Stimulated activated CD8-positive, alpha-beta memory T cell treated with anti-CD3 and anti-CD28 coated beads, Interleukin-4, amount 100 ng/mL, for 48 hours (primary cell): ENCODE measurements at places on chromosomes 2 and 18.

DNA sequence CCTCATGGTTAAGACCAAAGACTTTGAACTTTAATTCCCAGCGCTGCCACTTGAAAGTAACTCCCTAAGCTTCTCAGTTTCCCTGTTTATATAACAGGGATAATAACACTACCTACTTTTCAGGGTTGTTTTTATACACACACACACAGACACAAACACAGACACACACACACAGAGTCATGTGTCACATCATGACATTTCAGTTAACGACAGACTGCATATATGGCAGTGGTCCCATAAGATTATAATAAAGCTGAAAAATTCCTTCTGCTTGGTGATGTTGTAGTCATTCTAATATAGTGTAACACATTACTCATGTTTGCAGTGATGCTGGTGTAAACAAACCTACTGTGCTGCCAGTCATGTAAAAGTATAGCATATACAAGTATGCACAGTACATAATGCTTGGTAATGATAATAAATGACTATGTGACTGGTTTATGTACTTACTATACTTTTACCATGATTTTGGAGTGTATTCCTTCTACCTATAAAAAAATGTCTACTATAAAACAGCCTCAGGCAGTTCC is 89.2 kb upstream of the ITGA4 start:
- no peak for DNase-seq

- DNase-seq, result peak; percentile 38
These were observed 1.3 kb downstream of the BIRC6 start for GRCh38 chr2:32358111-32358482.

DNA sequence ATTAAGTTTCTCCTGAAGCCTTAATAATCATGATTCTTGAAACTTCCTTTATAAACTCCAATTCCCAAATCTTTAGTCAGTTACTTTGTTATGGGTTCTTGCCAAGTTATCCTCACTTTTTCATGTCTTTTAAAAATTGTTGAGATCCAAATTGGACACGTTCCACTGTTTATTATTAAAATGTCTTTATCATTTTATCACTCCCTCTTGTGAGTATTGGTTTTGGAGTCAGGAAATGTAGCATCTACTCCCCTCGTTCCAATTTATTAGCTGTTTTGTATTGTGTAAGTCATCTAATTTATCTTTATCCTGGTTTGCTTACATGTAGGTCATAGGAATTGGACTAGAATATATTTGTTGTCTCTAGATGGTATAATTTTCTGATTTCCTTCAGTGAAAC is 213.1 kb upstream of the SLC39A10 start:
- DNase-seq, result no peak

DNA sequence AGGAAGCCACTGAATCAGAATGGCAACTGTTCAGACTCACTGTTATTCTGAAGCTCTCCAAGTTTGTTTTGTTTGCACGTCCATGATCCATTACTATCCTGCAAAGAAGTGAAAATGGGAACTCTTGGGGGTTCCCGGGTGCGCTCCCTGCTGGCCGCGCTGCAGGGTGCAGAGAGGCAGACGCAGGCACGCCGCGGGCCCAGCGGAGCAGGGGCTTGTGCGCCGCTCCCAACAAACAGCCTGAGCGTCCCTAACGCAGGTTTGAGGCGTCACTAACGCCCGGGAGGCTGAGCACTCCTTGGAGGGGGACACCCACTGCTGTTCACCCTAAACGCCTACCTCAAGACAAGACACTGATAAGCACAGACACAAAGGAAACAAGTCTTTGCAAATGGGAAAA is 14.3 kb upstream of the PIEZO2 start:
- no peak for DNase-seq

DNA sequence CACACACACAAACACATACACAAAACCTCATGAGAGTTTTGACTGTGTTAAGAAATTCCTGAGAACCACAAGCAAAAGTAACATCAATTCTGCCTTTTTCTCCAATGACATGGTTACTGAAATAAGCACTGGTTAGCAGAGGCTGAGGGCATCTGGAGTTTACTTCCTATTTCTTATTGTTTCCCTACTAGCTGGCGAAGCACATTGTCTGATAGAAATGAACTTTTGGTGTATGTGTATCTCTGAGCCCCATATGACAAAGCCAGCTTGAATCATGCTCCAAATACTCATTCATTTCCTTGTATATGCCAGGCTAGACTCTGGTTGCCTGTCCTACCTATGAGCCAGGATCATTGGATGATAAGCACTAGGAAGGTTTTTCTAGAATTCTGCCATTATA is 203.1 kb downstream of the NCKAP5 start:
- no peak for DNase-seq

- DNase-seq, result no peak
These were observed 80.8 kb upstream of the LPIN2 start for GRCh38 chr18:3093624-3094337.

DNA sequence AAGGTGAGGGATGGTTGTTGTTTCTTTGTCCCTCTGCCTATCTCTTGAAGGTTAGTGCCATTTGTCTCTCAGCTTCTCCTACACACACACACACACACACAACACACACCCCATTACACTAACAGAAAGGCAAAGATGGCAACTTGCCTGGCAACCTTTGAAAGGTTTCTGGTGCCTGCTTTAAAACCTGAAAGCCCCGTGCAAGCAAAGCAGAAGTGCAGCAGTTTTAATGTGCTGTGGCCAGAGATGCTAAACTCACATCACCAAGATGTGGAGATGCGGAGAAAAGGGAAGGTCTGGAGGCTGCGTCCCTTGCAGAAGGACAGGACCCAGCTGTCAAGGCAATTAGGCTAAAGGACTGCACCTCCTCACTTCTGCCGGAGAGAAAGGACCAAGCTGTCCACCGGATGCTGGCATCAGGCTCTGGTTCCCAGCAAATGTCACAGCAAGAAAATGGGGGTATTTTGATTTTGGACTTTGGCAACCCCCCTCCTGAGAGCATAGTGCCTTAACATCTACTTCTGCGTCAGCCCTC is 196.4 kb downstream of the ARL4C start:
- no peak for DNase-seq

GRCh38 chr2:28432362-28432761 is 39.7 kb downstream of the FOSL2 start:
- DNase-seq, result no peak

- no peak for DNase-seq
These were observed 18.6 kb upstream of the SKA1 start for GRCh38 chr18:50356036-50356945.

DNA sequence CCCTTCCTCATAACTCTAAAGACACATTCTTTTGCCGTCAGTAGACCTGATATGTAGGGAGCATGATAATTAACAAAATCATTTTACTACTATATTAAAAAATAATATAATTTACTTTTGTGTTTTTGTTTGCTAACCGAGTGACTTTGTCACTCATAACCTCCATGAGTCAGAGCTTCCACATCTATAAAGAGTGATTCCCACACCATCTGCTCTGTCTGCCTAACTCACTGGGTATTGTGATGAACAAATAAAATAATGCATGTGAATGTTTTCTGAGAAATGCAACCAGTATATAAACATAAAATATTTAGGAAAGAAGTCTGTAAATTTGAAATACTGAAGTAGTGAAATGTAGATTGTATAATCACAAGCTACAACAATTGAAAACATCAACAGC is 123.4 kb upstream of the DSEL start:
- DNase-seq, result no peak

GRCh38 chr18:6980363-6980762 is 137.2 kb downstream of the LAMA1 start:
- no peak for DNase-seq

DNA sequence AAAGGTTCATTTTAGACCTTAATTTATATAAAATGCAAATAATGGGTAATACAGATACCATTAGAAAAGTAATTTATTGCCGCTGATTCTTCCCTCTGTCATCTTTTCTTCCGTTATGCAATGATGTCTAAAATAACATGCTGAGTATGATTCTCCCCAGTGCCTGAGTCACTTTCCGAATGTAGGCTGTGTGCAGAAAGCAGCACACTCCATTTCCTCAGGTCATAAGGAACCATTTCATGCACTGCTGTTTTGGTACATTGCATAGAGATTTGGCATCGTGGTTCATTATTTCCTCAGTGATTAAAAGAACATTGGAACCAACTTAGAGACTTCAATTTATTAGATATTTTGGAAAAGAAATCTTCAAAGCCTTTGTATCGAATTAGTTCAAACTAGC is 173.5 kb downstream of the CDH2 start:
- no peak for DNase-seq

GRCh38 chr2:12194968-12195367 is 448.5 kb downstream of the LPIN1 start:
- no peak for DNase-seq

- no peak for DNase-seq
These were observed 135.2 kb downstream of the PRPF40A start for GRCh38 chr2:152582081-152582480.

DNA sequence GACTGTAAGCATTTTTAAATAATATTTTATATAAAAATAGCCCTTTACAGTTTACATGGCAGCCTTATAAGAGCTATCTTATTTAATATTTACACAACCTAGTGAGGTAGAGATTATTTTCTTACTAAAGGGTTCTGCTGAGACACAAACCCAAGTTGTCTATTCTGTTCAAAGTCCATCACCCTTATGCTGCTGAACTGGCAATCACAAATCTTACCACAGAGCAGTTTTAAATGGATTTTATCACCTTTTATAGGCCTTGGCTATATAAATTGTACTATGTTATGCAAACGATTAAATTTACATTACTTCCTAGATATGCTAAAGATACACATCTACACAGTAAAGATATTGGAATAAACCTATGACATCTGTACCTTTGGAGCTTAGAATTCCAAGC is 40.7 kb downstream of the RBM45 start:
- no peak for DNase-seq

DNA sequence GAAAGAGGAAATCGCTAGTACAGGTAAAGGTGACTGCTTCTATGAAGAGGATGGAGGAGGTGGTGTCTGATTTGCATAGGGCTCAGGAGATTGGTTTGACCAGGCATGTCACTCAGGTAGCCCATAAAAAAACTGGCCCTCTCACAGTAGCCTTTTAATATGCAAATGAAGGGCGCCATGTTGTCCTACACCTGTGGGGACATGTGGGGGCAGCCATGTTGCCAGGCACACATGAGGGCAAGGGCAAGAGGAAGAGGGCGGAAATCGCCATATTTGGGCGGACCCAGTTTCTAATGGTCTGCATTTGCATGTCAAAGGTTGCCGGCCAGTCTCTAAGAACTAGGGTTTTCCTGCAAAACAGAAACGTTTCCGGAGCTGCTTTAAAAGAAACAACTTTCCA is 1330.6 kb downstream of the DSC3 start:
- DNase-seq, result no peak

DNA sequence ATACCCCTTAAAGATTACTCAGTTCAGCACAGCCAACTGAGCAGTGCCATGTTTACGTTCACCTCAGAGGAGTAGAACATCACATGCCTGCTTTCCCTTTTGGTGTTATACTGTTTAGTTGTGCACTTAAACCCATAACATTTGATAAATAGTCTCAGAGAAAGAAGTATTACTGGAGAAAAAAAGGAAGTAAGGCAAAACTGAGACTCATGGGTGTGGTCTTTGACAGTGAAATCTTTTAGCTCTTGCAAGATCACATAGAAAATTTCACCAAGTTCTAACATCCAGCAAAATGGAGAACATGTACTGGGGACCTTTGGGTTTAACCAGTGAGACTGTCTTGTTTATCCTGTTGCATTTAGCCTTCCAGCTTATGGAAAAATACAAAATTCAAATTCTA is 5.6 kb downstream of the TANK start:
- DNase-seq, result no peak

GRCh38 chr2:240929364-240930095 is 23.4 kb downstream of the CROCC2 start:
- DNase-seq, result peak; percentile 19

DNA sequence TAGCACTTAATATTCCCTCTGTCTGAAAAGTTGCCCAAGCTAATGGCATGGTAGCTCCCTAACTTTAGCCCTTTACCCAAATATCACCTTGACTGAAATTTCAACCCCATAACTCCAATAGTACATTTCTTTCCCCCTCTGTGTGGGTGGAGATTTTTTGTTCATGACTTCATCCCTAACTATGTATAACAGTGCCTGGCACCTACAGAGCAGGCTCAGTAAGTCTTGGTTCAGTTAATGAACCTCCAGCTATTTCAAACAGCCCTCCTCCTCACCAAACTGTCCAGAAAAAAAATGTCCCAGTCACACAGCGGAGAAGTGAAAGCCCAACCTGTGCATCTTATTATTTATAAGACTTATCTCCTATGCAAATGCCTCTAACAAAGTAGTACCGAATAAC is 18.6 kb downstream of the BUB1 start:
- DNase-seq, result no peak

GRCh38 chr2:124482551-124482950 is 457.5 kb downstream of the CNTNAP5 start:
- DNase-seq, result no peak

DNA sequence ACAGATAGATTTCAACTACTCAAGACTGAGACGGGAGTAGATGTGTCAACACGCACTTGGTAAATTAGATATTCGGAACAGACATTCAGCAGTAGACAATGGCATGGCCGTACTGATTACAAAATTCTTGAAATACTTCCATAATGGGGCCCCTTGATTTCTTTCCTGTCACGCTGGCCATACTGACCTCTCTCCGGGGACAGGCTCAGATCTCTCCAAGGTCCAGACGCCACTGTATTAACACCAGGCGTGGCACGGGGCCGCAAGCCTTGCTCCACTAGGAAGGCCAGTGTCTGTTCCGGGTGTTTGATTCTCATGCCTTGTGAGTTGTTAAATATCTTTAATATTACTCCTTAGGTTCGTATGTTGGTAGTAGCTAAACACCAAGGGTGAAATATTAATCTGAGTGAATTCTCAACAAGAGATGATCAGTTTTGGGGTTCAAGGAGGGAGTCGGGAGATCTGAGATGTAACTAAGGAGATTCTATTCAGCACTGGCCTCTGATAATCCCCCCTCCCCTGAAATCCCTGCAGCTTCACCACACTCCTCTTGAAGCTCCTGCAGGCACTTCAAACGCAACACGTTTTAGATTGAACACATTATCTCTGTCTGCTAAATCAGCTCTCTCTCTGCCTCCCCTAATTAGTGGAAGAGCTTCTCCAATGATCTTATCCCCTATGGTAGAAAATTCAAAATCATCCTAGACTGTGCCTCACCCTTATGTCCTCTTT is 2.2 kb upstream of the EHD3 start:
- DNase-seq, result no peak

GRCh38 chr2:29847886-29848285 is 73.5 kb downstream of the ALK start:
- DNase-seq, result no peak

- no peak for DNase-seq
These were observed 40.0 kb downstream of the TTC32 start for GRCh38 chr2:19861813-19862212.

GRCh38 chr2:133673305-133673905 is 105.1 kb upstream of the NCKAP5 start:
- no peak for DNase-seq

DNA sequence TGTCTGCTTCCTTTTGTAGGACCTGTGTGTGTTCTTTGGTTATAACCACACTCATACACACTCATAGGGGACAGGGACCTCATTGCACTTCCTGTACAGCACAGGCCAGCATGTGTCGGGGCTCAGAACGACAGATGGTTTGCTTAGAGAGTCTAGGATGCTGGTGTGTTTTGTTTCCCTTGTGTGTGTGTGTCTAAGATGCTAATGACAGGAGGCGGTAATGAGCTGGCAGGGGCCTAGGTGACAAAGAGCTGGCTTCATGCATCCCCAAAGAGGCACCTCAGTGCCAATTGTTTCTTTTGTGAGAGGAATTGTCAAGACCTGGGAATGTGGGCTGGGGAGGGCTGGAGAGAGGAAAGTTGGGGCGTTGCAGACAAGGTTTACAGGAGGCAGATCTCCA is 66.6 kb downstream of the CELF4 start:
- DNase-seq, result no peak

GRCh38 chr18:47346016-47346415 is 94.6 kb upstream of the SKOR2 start:
- DNase-seq, result no peak
